ENCODE measurements at places on chromosomes 1 and 21.

DNA sequence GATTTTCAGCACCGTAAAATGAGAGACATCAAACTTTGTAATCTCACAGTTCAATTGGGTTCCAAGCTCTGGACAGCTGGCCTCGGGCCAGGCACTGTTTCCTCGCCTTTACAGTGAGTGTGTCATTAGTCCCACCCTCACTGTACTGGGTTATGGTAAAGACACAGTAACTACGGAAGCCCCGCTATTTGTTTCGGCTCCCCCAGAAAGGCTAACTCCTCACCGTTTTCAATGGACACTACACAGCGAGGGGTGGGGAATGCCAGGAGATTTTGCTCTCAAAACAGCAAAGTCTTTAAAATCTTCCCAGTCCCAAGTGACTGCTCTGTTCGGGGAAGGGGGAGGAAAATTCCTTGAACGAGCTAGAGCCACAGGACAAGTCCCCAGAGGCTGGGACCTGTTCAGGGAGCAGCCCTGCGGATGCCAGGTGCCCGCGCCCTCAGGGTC, 757 bp upstream of the SPSB1 start:
- no peak for DNase-seq

- peak; percentile 52 for DNase-seq
These were observed 27.4 kb downstream of the HIVEP3 start for GRCh38 chr1:41891199-41891896.

GRCh38 chr1:56527548-56528302, 51.6 kb downstream of the PLPP3 start:
- no peak for DNase-seq

GRCh38 chr1:234605983-234606783, 3.8 kb downstream of the IRF2BP2 start:
- peak; percentile 48 for DNase-seq

- no peak for DNase-seq
These were observed 20.3 kb downstream of the TGFB2 start for GRCh38 chr1:218365226-218365999.

DNA sequence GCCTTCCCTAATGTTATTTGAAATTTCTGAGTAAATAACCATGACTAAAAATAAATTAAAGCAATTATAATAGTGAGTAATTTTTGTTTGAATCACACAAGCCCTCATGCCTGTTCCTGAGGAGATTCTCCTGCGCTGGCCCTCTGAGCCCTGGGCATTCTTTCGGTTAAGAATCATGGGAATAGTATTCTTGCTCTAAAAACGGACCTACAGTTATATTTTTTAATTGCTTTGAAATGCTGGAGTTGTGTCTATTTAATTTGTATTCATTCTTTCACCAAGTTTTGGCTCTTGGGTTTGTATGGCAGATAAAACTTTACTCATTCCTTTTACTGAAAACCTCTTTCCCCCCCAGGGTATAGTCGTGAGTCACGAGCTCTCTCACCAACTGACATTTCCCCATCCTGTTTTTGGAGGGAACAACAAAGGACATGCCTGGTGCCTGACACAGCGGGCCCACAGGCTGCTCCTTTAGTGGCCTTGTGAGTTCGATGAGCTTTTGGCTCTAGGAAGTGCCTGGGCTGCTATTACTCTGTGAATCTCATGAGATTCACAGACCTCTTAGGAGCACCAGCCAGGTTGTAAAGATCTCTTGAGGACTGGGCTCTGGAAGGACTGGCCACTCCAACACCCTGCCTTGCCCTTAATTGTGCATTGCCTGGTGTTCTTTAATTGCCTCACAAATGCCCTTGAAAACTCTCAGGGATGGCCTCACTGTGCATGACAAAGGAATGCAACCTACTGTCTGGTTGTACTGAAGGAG, 58.6 kb downstream of the DDR2 start:
- DNase-seq, result no peak

- DNase-seq, result no peak
These were observed 10.8 kb upstream of the PLEKHG5 start for GRCh38 chr1:6502000-6502891.

DNA sequence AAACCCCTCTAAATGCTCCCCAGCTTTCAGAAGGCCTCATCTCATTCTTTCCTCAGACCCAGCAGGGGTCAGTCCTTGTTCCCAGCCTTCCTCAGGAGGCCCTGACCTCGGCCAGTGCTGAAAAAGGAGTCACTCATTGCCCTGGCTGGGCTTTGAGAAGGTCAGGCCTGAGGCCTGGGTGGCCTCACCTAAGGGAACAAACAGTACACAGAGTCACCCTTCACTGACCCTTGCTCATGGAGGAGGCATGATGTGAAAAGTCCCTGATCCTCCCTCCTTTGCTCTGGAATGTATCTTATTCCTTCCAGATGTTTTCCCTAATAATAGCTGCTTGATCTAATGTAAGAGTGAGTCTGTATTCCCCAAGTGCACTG, 117.7 kb upstream of the SLC44A3 start:
- no peak for DNase-seq

DNA sequence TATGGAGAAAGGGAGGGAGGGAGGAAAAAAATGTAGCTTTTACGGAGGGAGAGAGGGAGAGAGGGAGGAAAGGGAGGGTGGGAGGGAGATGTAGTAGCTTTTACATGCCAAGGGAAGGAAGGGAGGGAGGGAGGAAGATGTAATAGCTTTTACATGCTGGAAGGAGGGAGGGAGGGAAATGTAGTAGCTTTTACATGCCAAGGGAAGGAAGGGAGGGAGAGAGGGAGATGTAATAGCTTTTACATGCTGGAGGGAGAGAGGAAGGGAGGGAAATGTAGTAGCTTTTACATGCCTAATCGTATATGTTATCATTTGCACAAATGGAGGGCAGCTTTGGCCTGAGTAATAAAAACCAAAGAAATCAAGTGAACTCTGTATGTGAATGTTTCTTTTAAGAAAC, 35.6 kb downstream of the EEIG2 start:
- no peak for DNase-seq

DNA sequence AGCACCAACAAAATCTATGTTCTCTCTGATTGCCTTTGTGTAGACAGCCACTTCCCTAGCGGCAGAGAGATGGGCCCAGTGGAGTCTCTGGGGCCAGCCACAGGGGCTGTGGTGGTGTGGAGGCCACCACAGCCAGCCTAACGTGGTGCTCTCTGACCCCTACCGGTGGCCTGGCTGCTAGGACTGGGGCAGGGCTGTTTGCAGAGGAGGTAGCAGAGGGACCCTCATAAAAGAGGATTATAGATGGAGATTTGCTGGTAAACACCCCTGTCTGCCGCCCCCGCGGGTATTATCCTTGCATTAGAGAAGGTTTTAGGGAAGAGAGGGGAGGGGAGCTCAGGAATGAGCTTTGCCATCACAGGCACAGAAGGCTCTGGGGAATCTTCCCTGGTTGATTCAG, 310.3 kb upstream of the VAMP3 start:
- DNase-seq, result no peak

GRCh38 chr1:38814444-38814983, 45.1 kb downstream of the RRAGC start:
- no peak for DNase-seq

DNA sequence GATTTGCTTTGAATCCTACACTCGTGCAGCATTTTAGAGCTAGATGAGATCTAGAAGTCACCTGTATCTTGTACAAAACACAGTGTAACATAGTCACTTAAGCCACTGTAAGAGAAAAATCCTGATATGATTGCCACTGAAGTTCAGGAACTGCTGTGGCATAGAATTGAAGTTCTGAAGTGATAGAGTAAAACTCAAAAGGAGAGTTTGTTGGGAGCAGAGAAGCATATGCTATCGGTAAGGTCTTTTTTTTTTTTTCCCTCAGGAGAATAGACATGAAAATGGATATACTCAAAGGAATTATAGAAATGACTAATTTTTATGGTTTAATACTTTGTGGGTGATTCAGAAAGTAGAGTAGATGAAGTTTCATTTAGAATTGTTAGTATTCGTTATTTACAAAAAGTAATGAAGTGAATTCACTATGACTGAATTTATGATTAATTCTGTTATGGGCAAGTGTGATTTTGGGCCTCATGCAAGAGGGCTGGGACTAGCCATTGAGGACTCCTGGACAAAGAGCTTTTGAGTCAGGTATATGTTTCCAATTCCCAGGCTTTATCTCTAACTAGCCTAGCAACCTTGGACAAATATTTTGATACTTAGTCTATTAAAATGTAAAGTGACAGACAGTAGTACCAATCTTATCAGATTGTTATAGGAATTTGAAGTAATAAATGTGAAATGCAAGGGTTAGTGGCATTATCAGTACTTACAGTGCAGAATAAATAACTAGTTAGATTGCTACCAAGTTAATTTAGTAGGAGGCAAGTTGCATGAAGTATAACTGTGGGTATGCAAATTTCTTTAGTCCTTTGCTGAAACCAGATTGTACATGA, 3.1 kb downstream of the KCTD3 start:
- no peak for DNase-seq

- DNase-seq, result no peak
These were observed 54.1 kb upstream of the F3 start for GRCh38 chr1:94595658-94596057.

- no peak for DNase-seq
These were observed 156.0 kb upstream of the TIAM1 start for GRCh38 chr21:31500071-31500470.

DNA sequence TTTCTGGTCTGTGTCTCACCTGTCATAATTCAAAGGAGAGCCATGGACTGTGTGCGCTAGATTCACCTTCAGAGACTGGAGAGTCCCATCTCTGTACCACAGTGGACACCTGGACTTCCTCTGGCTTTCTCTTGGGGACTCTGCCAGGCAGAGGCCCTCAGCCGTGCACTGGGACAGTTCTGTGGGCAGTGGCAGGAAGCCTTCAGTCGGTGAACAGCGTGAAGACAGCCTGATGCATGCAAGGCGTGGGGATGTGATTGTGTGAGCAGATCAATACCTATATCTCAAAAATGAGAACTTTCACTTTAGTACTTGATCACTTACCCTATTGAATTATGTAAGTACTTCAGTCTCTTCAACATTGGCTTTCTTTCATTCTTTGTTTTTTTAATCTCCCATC, 245.3 kb downstream of the DISC1 start:
- DNase-seq, result no peak

DNA sequence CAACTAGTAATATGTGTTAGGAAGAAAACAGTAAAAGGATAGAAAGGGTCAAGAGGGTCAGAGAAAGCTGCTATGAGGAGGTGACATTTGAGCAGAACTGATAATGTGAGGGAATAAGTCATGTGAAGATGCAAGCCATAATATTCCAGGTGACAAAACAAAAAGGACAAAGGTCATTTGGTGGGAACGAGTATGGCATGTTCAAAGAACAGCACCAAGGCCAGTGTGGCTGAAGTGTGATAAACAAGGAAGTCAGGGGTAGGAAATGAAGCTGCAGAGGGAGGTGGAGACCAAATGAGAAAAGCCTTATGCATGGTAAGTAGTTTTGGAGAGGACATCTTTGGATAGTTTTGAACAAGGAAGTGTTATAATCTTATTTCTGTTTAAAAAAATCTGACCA, 46.7 kb downstream of the LPGAT1 start:
- no peak for DNase-seq

- DNase-seq, result no peak
These were observed 130.3 kb upstream of the ATP1A1 start for GRCh38 chr1:116242741-116243140.

GRCh38 chr1:29826646-29827045, 590.3 kb downstream of the PTPRU start:
- no peak for DNase-seq

- DNase-seq, result no peak
These were observed 19.7 kb upstream of the KCNC4 start for GRCh38 chr1:110190282-110190929.

- no peak for DNase-seq
These were observed 197.7 kb downstream of the SMYD3 start for GRCh38 chr1:246309247-246309884.

- no peak for DNase-seq
These were observed 77.2 kb downstream of the FHAD1 start for GRCh38 chr1:15323989-15324868.

- no peak for DNase-seq
These were observed 4.1 kb downstream of the NUDT17 start for GRCh38 chr1:145849356-145850160.

GRCh38 chr1:84146411-84147032, 2.5 kb downstream of the PRKACB start:
- no peak for DNase-seq

DNA sequence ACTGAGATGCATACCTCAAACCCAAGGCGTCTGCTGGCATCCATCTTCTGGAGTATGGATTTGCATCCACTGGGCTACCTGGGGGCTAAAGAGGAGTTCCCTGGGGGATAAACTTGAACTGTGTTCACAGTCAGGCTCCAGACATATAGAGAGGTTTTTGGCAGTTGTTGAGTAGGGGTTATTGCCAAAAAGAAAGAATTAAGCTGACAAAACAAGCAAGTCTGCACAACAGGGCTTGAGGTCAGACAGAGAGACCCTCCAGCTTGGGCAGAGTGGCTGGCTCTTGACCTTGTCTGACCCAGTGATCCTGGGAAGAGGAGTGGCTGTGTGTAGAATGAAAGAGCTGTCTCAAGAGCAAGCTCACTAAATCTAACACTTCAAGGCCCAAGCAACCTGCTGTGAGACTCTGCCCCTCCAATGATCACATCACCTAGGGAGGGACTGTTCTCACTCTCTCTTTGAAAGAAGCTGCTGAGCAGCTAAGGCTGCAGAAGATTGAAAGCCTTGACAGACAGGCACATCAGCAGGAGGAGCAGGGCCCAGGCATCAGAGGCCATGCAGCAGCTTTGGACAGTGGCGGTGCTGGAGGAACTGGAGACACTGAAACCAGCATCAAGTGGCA, 61.5 kb downstream of the SYT2 start:
- DNase-seq, result no peak

- no peak for DNase-seq
These were observed 84.2 kb downstream of the EPHB2 start for GRCh38 chr1:22794647-22795365.

DNA sequence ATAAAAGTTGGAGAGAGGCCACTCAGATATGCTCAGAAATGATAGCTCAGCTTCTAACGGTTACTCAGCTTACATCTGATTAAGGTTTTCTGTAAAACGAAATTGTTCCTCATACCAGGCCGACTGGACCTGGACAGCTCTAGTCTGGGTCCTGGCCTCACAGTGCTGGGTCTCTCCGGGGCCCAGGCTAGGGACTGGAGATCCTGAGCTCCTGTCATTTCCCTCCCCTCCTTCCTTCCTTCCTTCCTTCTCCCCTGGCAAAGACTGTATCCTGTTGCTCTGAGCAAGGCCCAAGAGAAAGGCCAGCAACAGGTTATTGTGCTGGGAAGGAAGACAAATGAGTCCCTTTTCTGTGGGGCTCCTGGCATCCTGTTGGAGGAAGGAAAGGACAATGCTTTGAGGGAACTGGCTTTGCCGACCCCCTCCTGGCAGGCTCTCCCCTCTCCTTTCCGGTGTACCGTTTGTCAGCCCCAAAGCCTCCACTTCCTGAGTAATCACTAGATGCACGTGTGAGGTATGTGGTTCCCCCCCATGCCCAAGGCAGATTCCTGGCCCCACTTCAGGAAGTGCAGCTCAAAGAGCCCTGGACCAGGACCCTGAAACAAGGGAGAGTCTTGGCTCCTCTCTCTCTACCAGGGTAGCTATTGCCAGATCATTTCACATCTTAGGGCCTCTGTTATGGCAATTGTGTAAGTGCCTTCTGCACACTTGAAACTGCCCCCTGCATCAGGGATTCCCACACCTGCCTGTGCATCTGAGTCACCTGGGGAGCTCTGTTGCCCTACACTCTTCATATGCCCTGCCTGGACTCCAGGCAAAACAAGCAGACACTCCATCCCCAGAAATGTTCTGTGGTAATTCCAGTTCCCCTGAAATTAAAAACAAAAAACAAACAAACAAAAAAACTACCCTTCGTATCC, 212.7 kb upstream of the FGGY start:
- DNase-seq, result no peak

All from T-helper 2 cell treated with Interferon-gamma antibody and Interleukin-4, amounts not matched to agents 5 μg/mL and 100 μg/mL, for 36 hours (primary cell).